ENCODE measurements at places on chromosomes 11 and 22.

- DNase-seq, result no peak
Observed at GRCh38 chr11:21427726-21428125, 758.3 kb downstream of the NELL1 start.

- DNase-seq, result no peak
Observed at GRCh38 chr11:7892059-7892699, 38.9 kb downstream of the OR10A6 start.

DNA sequence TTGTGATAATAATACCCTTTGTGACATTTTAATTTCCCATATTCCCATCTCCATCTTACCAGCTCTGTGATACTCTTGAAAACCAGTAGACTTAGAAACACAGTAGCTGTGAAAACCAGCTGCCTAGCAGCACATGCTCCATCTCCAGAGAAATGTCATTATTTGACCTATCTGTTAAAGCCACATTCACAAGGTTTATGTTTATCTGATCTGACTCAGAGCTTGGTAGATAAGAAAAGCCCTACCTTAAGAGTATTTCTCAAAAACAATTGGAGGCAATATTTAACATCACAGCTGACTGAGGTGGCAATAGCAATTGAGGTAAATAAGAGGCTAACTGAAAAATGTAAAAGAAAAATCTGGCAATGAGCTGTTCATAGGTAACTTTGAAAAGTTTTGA is 8.1 kb upstream of the ANO3 start:
- DNase-seq, result no peak

- DNase-seq, result no peak
Observed at GRCh38 chr11:611001-611996, 4.5 kb downstream of the IRF7 start.

DNA sequence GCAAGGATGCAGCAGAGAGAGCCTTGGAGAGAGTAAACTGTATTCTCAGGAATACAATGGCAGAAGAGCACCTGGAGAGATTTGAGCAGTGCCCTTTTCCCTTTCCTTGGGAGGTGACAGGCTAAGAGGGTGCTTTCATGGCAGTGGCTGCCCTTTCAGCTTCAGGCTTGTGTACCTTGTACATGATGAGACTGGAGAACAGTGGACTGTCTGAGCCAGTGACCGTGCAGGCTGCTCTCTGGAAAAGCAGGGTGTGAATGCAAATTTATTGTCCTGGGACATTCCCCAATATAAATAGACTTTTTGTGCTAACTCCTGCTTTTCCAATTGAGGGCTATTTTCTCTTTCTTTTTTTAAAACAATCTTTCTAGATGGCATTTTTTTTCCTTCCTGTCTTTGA is 99.3 kb downstream of the TRIM44 start:
- no peak for DNase-seq

- peak; percentile 71 for DNase-seq
Observed at GRCh38 chr11:64181506-64182411, 4.2 kb upstream of the STIP1 start.

DNA sequence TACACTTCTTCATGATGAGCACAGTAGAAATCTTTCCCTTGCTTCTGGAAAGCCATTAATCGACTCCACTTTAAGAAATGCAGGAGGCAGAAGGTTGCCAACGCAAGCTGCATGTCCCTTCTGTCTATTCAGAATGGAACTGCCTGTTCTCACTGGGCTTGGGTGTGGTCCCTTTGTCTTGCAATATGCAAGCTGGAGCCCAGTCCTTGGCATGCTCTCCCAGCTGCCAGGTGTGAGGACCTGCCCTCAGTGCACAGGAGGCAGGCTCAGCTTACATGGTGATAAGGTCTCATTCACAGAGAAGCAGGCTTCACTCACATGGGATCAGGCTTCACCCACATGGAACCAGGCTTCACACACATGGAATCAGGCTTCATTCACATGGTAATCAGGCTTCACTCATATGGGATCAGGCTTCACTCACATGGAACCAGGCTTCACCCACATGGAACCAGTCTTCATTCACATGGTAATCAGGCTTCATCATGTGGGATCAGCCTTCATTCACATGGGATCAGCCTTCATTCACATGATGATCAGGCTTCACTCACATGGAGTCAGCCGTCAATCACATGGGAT is 59.2 kb upstream of the USP47 start:
- no peak for DNase-seq

- DNase-seq, result no peak
Observed at GRCh38 chr11:20131788-20132666, 28.2 kb downstream of the DBX1 start.

DNA sequence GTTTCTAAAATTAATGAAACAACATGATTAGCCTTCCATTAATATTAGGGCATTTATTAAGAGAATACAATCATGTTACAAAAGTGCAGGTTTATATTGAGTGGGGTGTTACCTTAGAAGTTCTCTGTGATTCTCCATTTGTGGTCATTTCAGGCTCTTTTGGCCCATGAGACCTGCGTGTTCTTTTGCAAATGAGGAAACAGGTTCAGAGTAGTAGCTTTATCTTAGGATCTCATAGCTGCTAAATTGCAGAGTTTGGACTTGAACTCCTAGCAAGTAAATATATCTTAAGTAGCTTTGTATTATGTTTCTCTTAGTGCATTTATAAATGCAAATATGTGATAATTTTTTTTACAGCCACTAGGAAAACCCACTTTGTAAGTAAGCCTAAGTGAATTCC is 18.3 kb downstream of the FAR1 start:
- DNase-seq, result no peak

GRCh38 chr11:23555085-23555484 is 694.8 kb upstream of the CCDC179 start:
- no peak for DNase-seq

DNA sequence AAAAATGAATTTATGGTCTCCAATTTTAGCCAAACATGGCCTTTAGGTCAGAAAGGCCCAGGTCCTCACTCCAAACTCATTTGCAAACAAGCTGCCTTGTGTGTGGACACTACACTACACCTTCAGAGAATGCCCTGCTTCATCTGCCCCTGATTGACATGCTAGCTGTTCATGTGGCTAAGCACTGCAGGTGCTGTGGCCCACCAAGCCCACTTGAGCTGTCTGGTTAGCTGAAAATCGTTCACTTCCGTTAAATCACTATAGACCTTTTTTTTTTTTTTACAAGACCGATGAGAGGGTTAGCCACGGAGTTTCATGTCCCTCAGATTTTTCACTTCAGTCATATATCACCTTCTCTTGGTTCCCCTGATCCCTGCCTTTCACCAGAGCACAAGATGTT is 39.3 kb downstream of the NF2 start:
- DNase-seq, result no peak

DNA sequence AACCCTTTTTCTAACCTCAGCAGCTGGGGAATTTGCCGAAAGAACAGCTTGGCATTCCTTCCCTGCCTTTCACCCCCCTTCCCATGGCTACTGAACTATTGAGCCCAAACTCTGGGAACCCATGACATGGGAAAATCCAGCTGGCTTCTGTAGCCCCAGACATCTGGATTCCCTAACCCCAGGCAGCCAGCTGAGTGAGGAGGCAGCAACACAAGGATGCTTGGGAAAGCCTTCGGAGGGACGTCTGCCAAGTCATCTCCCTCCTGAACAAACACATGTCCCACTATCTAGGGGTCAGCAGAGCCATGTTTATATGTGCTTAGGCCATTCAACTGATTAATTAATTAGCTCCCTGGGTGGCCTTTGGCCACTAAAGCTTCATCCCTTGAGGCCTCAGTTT is 21.6 kb downstream of the LRRC55 start:
- DNase-seq, result no peak

DNA sequence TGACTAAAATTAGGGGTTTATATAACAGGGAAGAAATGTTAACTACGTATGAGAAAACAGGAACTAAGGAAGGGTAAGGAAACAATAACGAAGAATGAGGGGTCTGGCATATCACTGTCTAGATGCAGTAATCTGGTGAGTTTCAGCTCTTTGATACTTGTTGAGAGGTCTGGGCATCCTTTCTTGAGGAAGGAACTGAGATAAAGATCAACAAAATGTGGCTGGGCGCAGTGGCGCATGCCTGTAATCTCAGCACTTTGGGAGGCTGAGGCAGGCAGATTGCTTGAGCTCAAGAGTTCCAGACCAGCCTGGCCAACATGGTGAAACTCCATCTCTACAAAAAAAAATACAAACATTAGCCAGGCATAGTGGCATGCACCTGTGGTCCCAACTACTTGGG is 2.7 kb downstream of the DCDC1 start:
- DNase-seq, result no peak

DNA sequence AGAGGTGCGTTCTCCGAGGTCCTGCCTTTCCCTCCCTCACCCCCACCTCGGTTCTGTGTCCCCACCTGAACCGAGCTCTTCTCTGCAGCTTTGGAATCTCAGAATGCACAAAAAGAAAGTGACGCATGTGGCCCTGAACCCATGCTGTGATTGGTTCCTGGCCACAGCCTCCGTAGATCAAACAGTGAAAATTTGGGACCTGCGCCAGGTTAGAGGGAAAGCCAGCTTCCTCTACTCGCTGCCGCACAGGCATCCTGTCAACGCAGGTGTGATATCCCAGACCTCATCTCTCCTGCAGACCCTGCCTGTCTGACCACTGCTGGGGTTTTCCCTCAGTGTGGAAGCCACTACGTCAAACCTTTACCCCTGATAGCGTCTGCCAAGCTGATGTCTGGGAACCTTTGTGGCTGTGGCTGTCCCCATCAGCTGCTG is 13.9 kb downstream of the ACP2 start:
- peak; percentile 81 for DNase-seq

- no peak for DNase-seq
Observed at GRCh38 chr11:75518771-75519653, 6.7 kb downstream of the GDPD5 start.

GRCh38 chr22:44112191-44112590 is 68.5 kb upstream of the PARVG start:
- DNase-seq, result no peak

GRCh38 chr11:798093-798713 is at the start of gene SLC25A22:
SLC25A22 (minus strand) TSS chr11:798281; CDS start chr11:795006, 3,275 bp downstream.
- peak; percentile 75 for DNase-seq

DNA sequence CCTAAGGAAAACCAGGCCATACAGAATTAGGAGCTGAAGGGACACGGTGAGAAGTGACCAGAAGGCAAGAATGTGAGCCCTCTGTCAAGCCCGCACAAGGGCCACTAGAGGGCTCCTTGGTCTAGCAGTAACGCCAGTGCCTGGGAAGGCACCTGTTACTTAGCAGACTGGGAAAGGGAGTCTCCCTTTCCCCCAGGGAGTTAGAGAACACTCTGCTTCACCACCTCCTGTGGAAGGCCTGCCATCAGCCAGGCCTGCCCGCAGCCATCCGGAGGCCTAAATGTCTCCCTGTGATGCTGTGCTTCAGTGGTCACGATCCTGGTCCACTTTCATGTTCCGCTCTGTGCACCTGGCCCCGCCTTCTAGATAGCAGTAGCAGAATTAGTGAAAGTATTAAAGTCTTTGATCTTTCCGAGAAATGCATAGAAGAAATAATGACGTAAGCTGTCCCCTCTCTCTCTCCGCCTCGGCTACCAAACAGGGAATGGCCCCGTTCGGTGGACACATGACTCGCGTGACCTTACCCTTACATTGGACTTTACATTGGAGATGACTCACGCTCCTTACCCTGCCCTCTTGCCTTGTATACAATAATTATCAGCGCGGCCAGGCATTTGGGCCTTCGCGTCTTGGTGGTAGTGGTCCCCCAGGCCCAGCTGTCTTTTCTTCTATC is 10.7 kb upstream of the GSTP1 start:
- DNase-seq, result peak; percentile 47

GRCh38 chr11:22165087-22165486 is 27.8 kb upstream of the ANO5 start:
- no peak for DNase-seq

- DNase-seq, result no peak
Observed at GRCh38 chr22:44108806-44109385, 71.8 kb upstream of the PARVG start.

DNA sequence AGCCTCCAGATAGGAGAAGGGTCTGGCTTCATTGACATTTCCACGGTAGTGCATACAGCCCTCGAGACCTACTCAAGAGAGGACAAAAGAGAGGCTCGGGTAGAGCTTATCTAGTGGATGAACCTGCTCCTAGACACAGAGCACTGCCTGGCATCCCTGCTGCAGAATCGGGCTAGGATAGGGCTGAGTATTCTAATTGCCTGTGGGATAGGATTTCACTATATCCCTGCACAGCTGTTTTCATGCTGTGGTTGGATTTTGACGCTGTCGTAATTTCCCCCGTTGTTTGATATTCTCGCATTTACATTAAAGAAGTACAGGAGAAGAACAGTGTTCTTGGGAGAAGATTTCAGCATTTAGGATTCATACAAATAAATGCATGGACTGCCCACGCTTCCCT is 107.8 kb downstream of the KIRREL3 start:
- no peak for DNase-seq

- DNase-seq, result no peak
Observed at GRCh38 chr11:26995701-26996460, 2.0 kb downstream of the FIBIN start.

GRCh38 chr11:130652671-130653335 is 204.4 kb downstream of the ADAMTS15 start:
- no peak for DNase-seq

DNA sequence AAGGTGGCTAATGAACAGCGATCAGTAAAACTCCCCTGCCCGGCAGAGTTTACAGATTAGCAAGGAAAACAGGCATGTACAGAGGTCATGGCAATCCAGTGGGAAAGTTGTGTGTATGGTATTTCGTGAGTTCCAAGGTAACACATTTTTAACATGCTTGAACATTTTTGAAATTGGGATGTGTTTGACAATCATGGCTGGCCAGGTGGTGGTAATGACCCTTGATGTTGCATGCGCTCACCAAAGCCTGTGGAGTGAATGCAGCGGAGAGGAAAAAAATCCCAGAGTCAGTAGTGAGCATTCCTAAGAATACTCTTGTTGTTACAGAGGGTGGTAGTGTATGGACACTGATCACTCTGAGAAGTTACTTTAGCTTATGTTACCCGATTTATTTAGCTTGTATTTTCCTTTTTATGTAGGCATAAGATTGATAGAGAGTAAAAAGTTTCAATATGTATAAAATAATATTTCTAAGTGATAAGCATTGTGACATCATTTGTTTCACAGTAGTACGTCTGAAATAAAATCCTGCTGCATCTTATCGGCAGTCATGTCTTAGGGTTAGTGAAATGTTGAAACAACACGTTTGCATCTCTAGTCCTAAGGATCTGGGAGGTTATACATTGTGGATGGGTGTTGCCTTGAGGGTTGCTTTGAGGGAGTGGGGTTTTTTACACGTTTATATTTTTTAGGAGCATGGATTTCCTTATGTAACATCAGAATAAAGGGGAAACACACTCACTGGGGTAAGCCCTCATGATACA is 8.7 kb downstream of the TEAD1 start:
- DNase-seq, result no peak

DNA sequence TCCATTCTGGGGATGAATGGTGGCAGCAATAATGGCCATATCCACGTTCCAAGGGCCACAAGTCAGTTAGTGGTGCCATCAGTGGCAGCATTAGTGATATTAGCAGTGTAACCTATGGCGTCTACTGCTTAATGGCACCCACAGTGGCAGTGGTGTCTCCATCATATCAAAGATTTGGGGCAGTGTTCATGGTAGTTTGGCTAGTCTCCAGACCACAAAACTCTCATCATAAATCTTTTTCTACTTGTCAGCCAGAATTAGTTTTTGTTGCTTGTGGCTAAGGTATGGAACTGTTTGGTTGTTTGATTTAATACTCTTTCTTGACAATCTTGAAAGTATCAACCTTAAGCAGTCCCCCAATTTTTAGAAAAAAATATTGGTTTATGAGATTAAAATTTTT is 45.1 kb upstream of the DEUP1 start:
- DNase-seq, result no peak

GRCh38 chr22:30909306-30909705 is 59.3 kb downstream of the MORC2 start:
- no peak for DNase-seq
